EL (cell line): ENCODE measurements at places on chromosomes 2 and 18.

GRCh38 chr2:203841654-203842053 lies 25.9 kb upstream of the CTLA4 start:
- DNase-seq, result no peak

DNA sequence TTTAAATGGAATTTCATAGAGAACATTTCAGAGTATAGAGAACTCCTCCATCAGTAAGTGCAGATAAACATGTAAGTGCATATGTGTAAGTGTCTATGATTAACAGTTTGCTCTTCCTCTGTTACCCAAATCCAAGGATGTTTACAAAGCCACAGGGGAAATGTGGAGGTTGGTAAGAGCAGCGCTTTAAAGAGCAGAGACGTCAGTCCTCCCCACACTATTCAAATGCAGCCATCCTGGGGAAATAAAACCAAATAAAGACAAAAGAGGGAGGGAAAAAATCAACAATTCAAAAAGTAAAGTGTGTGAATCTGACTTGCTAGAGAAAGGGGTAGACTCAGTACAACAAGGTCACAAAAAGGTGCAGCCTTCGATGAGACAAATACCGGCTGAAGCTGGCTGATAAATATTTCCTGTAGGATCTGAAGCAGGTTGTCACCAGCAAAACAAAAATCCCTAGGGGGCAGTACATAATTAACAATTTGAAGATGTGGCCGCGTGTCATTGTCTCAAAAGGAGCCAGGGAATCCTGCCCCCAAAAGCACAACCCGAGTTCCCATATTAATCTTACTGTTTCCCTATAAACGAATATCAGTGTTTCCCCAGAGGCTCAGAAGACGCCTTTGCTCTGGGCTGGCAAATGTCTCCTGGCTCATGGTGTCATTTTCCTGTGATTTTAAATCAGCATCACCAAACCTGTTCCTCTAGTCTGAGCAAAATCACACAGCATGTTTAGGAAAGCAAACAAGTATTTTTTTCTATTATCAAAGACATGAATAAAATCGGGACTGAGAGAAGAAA lies 216.5 kb downstream of the CDCA7 start:
- peak; percentile 59 for DNase-seq

DNA sequence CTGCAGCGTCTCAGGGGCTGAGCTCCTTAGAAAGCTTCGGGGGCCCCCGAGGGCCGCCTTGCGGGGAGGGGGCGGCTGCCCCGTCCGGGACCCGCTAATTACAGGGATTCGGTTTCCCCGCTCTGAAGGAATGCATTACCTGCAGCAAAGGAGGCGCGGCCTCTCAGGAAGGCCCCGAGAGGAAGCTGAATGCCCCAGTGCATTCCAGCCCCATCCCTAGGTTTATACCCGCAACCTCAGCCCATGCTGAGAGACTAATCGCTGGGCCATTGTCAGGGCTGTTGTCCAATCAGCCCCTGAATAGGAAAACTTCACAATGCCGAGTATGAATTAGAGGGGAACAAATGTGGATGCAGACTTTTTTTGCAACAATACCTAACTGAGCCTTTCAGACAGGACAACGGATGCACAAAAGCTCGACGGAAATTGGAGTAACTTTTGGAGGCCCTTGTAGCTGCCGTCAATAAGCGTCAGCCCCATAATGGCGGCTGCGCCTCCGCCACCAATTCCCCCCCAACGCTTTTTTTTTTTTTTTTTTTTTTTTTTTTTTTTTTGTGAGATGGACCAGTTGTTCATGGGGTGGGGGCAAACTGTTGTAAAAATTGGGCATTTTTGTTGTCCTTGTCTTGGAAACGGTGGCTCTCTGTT lies 138.6 kb upstream of the SIX3 start:
- DNase-seq, result peak; percentile 4

DNA sequence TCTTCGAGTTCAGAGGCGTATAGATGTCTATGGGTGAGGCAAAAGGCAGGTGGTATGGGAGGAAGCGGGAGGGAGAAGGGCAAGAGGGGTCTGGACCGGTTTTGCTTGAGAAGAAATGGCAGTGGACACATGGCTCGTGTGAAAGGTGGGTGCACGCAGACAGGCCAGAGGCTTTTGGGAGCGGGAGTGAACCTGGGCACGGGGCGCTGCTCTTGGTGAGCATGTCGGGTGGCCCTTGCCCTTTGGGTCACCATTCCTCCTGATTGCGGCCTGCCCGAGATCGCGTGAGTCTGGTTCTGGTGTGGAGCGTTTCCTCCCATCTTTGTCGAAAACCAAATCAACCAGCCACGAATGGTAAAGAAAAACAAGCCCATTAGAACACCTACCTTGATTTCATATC lies 12.6 kb downstream of the LDLRAD4 start:
- DNase-seq, result no peak

DNA sequence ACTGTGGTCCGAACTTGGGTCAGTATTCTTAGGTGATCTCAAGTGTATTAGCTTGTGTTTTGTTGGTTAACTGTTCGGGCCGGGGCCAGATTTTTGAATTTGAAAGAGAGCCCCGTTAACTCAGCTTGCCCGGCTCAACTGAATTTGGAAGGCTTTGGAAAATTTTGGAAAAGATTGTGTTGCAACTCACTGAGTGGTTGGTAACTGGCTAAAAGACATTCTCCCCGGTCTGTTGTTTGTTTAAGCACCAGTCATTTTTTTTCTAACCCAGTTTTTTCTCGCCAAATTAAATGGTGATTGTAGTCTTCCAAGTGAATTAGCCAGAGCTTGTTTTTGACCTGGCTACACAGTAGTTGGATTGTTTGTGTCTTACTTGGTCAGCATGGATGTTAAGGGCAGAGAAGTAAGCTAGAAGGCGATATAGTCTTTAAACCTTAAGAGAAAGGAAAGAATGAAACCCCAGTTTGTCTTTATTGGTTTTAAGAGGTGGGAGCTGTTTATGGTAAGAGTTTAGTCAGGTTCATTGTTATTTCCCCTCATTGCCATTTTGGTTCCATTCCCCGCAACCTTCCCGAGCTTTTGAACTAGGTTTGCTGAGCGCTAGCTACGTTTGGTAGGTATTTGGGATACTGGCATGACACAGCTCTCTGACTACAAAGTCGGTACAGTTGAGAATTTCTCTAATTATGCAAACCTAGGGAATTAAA lies 2.4 kb downstream of the MAP4K4 start:
- DNase-seq, result peak; percentile 36

GRCh38 chr2:202018950-202019349 lies 14.7 kb upstream of the FZD7 start:
- DNase-seq, result no peak

DNA sequence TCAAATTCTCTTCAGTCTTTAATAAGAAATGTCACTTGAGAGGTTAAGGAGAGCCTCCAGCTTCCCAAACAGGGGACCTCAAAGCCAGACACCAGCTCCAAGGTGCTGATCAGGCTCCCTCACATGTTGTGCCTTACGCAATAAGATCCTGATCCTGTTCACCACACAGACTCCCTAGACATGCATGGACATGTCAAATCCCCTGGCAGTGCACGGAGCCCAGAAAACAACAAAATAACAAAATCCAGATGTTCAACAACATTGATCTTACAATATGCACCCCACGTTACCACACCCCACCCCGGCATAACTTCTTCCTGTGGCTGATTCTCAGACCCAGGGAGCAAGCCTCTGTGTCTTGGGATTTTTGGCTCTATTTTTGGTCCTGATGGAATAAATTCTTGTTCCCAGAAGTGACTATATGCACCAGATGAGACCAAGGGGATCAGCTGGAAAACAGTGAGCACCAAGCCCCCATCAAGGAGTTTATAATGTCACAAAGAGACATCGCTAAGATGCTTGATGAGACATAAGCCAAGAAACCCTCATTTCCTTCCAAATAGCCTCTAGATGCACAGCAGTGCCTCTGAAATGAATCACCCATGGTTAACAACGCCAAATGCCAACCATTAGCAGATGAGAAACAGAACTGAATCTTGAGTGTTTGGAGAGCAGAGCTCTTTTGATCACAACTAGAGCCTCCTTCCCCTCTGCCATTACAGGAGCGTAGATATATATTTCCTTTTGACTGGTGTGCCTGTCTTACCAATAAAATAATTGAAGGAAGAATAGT lies 198.2 kb downstream of the PRKCE start:
- peak; percentile 73 for DNase-seq

DNA sequence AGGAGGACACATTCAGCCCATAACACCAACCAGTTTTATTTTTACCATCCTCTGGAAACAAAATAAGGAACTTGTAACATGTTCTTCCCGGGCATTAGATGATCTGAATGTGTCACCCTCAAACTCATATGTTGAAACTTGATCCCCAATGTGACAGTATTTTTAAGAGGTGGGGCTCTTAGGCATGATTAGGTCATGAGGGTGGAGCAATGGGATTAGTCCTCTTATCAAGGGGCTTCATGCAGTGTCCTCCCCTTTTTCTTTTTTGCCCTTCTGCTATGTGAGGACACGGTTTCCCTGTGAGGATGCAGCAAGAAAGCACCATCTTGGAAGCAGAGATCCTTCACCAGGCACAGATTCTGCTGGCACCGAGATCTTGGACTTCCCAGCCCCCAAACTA lies 401.5 kb upstream of the TRIB2 start:
- no peak for DNase-seq

- no peak for DNase-seq
Observed at GRCh38 chr2:15049096-15049993, 416.8 kb downstream of the LRATD1 start.

DNA sequence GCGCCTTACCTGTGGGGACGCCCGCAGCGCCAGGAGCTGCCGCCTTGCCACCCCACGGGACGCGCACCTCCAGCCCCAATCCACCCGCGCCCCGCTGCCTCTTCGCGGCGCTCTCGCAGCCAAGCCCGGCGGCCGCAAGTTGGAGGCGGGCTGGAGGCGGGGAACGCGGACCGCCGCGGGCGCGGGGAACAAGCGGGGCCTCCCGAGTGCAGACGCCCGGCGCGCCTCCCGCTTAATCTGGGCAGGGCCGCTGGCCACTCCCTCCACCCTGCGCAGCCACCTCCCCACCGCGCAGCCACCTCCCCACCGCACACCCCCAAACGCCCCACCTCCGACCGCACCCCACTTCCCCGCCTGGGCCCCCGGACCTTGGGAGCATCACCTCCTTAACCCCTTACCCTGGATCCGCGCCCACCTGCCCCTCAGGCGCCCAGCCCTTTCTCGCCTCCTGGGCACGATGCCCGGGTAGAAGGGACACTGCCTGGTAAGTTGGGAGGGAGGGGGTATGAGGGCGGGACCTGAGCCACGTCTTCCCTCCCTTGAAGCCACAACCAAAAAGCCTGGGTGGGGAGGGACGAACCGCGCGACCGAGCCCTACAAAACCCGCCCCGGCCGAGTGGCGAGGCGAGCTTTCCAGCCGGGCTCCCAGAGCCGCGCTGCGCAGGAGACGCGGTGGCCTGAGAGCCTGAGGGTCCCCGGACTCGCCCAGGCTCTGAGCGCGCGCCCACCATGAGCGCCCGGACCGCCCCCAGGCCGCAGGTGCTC lies at the start of the genes COL4A3 and COL4A4:
TSS of gene COL4A3 (plus strand) at position 627 of the 765 bp plus-strand sequence. CDS start at position 730, 103 bp downstream.
TSS of gene COL4A4 (minus strand) at position 208 of the 765 bp plus-strand sequence. CDS start 16,722 bp downstream, outside the sequence.
- peak; percentile 45 for DNase-seq

- DNase-seq, result no peak
Observed at GRCh38 chr2:127388423-127389164, 819 bp upstream of the MAP3K2 start.

GRCh38 chr2:58157754-58158153 lies 83.4 kb downstream of the FANCL start:
- no peak for DNase-seq

DNA sequence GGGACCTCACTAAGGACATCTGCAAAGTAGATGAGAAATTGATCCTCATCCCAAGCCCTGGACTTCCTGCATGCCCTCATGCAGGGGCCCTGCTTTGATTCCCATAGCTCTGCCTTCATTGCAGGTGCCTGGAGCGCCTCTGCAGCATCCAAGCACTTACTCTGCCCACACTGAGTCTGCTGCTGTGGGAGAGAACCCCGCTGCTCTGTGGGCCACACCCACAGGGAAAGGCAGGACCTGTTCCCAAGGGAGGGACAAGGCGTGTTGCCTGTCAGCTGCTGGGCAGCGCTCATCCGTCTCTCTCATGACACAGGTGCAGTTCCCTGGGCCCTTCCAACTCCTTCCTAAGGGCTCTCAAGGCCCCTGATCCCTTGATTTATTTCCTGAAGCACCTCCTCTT lies 266.8 kb upstream of the SMIM21 start:
- no peak for DNase-seq

GRCh38 chr18:21903709-21904108 lies 163.1 kb downstream of the MIB1 start:
- no peak for DNase-seq
